T-cell (primary cell): ENCODE measurements at places on chromosomes 11 and 22. TPM values are rescaled to one million over a fixed set of nuclear protein-coding genes. Genes with fewer than 3 reads are reported as not detected.

The ZNF214 gene
- not detected for total RNA-seq

The SOX10 gene
- not detected for total RNA-seq

The CABP7 gene
- total RNA-seq = 0.15 TPM

The OVOL1 gene
- not detected for total RNA-seq
